Transverse colon (tissue), 4 donors: ENCODE measurements at places on chromosomes 16 and 17. TPM values are rescaled to one million over a fixed set of nuclear protein-coding genes. Genes with fewer than 3 reads are reported as not detected.

GRCh38 chr17:44969144-44969780 lies 1.2 kb upstream of the C1QL1 start:
- no peaks in the 10 kb centered on the region for H3K36me3 ChIP-seq
- no peak for DNase-seq
- peak overlapping the region; percentile 58 for H3K4me3 ChIP-seq
- peak overlapping the region; percentile 55 for H3K27ac ChIP-seq
- H3K4me1 ChIP-seq, result peaks cover 27% of the 10 kb centered on the region
- peaks cover 90% of the 10 kb centered on the region for H3K27me3 ChIP-seq

- H3K36me3 ChIP-seq, result no peaks in the 10 kb centered on the region
- no peak overlapping the region for H3K4me3 ChIP-seq
- peaks cover 15% of the 10 kb centered on the region for H3K4me1 ChIP-seq
- DNase-seq, result no peak
- no peaks in the 10 kb centered on the region for H3K27me3 ChIP-seq
Observed at GRCh38 chr16:56300891-56301850, 109.9 kb downstream of the GNAO1 start.

GRCh38 chr16:5386989-5387388 lies 289.4 kb upstream of the EEF2KMT start:
- H3K27ac ChIP-seq, result no peak overlapping the region
- no peaks in the 10 kb centered on the region for H3K4me1 ChIP-seq
- H3K4me3 ChIP-seq, result no peak overlapping the region
- H3K27me3 ChIP-seq, result no peaks in the 10 kb centered on the region

DNA sequence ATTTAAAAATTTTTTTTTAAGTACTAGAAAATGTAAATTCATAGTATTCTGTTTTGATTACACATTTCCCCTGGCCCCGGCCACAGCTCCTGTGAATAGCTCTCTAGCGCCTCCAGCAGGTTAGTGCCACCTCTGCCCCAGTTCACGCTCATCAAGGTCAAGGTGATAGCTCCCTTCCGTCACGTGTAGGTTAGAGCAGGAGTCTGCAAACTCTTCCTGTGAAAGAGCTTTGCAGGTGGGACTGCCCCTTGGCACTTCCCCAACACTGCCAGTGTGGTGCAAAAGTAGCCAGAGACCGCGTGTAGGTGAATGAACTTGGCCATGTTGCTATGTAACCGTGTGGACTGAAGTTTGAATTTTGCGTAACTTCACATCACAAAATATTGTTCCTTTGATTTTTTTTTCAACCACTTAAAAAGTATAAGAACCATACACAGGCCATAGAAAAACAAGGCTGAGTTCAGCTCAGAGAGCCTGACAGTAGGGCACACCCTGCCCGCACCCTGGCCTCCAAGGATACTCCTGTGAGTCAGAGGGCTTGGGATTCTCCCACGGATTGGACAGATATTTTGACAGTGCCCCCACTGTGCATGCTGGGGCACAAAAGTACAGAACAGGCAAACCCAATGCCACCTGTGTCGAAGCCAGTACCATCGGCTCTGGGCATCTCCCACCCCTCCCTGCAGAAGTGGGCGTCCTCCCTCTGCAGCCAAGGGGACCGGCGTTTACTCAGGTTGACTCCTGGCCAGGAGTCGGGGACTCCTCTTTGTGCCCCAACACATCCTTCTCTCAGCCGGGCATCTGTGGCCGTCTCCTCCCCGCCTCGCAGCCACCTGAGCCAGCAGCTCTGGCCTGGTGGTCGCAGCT lies 92.0 kb upstream of the CHMP6 start:
- no peak overlapping the region for H3K4me3 ChIP-seq
- H3K36me3 ChIP-seq, result no peaks in the 10 kb centered on the region
- peak overlapping the region; percentile 32 for H3K27ac ChIP-seq
- peaks cover 12% of the 10 kb centered on the region for H3K4me1 ChIP-seq
- peak; percentile 28 for DNase-seq

DNA sequence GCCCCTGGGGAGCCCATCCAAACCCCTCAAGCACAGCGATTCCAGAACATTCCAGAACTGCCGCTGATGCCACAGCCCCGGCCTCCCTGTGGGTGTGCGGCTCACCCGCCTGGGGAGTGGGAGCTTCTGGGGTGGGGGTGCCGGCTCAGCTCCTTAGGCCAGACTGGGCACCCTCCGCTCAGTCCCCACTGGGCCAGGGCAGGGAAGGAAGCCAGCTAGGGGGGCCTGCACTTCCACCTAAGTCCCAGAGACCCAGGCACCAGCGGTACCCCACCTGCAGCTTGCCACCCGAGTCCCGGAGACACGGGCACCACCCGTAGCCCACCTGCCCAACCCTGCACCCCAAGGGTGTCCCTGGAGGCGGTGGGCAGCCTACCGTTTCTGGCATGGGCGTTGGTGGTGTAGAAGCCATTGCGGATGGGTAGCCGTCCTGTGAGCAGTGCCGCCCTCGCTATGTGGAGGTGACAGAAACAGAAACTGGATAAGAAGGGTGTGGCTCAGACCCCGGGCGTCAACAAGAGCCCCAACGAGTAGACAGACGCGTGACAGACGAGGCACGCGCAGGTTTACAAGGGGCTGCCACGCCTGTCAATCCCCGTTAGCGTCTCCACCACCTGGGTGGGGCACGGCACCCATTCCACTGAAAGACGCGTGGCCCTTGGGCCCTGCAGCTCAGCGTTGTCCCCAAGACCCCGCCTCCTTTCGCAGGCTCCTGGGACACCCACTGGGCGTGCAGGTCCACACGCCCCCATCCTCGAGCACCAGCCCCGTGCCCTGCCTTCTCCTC lies 15.0 kb downstream of the GALNS start:
- H3K4me1 ChIP-seq, result no peaks in the 10 kb centered on the region
- H3K27ac ChIP-seq, result no peak overlapping the region
- no peaks in the 10 kb centered on the region for H3K36me3 ChIP-seq
- H3K27me3 ChIP-seq, result no peaks in the 10 kb centered on the region
- DNase-seq, result no peak

DNA sequence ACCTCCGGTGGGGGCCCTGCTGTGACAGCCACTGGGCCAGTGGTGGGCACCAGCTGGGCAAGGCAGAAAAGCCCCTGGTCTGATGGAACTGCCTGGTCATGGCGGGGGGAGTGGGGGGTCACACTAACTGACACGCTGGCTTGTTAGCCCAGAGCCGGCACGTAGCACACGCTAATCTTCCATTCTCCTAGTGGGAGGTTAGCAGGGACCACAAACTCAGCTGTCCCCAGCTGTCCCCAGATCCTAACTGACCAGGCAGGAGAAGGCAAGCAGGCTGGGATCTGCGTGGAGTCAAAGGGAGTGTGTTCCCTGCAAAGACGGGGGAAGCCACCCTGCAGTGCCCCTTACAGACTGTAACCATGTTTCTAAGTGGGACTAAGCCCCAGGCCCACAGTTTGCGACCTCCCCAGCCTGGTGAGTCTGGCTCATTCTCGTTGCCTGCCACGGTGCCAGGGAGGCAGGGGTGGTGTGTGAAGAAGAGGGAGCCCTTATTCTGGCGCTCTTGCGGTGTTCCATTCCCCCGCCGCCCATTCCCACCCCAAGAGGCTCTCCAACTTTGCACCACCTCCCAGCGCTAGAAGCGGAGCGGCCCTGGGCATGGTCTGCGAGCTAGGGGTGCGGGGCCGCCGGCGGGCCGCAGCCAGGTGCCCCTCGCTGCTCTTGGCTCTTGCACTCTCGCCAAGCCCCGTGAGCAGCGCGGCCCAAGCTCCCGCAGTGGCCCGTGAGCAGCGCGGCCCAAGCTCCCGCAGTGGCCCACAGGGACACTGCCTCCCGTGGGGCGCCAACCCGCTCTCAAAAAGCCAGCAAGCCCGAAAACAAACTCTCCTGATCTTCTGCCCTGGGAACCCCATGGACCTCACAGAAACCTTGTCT lies 12.1 kb upstream of the ZNF423 start:
- no peak overlapping the region for H3K4me3 ChIP-seq
- H3K27ac ChIP-seq, result no peak overlapping the region
- H3K27me3 ChIP-seq, result no peaks in the 10 kb centered on the region

DNA sequence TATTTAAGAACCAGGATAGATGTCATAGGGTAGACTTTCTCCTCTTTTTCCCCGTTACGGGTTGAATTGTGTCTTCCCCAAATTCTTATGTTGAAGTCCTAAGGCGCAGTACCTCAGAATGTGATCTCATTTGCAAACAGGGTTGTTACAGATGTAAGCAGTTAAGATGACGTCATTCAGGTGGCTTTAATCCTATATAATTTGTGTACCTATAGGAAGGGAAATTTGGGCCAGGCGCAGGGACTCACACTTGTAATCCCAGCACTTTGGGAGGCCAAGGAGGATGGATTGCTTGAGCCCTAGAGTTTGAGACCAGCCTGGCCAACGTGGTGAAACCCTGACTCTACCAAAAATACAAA lies 99.5 kb upstream of the DHX40 start:
- H3K4me1 ChIP-seq, result peaks cover 6% of the 10 kb centered on the region
- no peak for DNase-seq

GRCh38 chr17:42414704-42415409 lies 8.2 kb downstream of the CAVIN1 start:
- H3K27me3 ChIP-seq, result no peaks in the 10 kb centered on the region
- no peak for DNase-seq
- peak overlapping the region; percentile 63 for H3K27ac ChIP-seq

GRCh38 chr16:15487336-15488284 lies 53.2 kb downstream of the BMERB1 start:
- H3K4me3 ChIP-seq, result no peak overlapping the region
- no peaks in the 10 kb centered on the region for H3K27me3 ChIP-seq
- no peak overlapping the region for H3K27ac ChIP-seq

- H3K4me1 ChIP-seq, result peaks cover 35% of the 10 kb centered on the region
- H3K36me3 ChIP-seq, result no peaks in the 10 kb centered on the region
- peak overlapping the region; percentile 87 for H3K27ac ChIP-seq
- no peak overlapping the region for H3K4me3 ChIP-seq
- peak; percentile 67 for DNase-seq
- no peaks in the 10 kb centered on the region for H3K27me3 ChIP-seq
Observed at GRCh38 chr16:70746040-70746707, 54.8 kb downstream of the VAC14 start.

- H3K27me3 ChIP-seq, result no peaks in the 10 kb centered on the region
- no peak overlapping the region for H3K27ac ChIP-seq
- peak; percentile 41 for DNase-seq
- peak overlapping the region; percentile 3 for H3K4me3 ChIP-seq
- no peaks in the 10 kb centered on the region for H3K36me3 ChIP-seq
Observed at GRCh38 chr16:11251525-11252481, 4.2 kb downstream of the SOCS1 start.

DNA sequence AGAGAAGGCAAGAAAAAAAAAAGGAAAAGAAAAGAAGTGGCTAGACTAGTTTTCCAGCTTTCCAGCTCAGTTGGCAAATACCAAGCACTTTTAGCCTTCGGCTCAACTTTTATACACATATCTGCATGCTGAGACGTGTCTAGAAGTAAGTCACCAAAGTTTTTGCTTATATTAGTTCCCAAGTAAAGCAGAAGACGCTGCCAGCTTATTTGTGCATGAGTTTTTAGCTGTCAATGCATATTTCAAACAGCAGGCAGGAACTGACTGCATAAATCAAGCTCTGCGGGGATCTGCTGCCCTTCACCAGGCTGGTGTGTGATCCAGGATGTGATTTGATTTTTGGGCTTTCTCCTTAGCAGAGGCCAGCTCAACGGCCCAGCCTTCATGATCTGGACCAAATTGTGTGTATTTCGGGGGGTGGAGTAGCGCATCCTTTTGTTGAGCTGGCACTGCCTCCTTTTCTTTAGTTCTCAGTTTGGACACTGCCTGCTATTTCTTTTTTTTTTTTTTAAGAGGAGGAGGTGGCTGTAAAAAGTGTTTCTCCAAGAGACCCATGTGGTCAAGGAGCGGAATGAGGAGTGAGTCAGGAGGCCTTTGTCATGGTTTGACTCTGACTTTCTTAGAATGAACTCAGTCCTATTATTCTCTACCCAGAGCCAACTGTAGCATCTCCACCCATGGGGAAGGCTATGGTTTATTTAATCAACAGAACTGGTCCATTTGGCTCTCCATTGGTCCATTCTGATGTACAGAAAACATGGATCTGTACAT lies 162.6 kb upstream of the XYLT1 start:
- H3K27me3 ChIP-seq, result peaks cover 4% of the 10 kb centered on the region
- H3K4me1 ChIP-seq, result no peaks in the 10 kb centered on the region
- no peak overlapping the region for H3K27ac ChIP-seq
- no peak overlapping the region for H3K4me3 ChIP-seq

DNA sequence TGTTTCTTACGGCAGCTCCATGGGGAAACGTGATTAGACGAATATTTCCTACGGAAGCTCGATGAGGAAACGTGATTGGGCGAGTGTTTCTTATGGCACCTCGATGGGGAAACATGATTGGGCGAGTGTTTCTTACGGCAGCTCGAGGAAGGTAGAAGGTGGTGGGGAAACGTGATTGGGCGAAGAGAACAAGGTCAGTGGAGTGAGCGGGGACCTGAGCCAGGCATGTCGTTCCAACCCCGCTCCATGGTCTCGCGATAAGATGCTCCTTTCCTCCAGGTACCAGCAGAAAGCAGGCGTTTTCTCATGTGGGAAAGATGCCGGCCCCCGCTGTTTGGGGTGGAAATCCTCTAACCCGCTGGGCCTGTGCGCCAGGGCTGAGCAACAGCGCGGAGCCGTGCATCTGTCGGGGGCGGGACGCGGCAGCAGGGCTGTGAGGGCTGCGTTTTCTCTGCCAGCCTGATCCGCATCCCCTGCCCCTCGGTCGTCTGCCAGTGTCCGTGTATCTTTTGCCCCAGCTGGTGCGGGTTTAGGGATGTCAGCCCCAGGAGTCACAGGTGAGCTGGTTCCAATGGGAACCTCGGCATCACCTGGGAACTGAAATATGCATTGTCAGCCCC lies 25.6 kb upstream of the DOC2B start:
- H3K36me3 ChIP-seq, result no peaks in the 10 kb centered on the region
- no peak overlapping the region for H3K27ac ChIP-seq
- no peaks in the 10 kb centered on the region for H3K4me1 ChIP-seq
- H3K27me3 ChIP-seq, result no peaks in the 10 kb centered on the region
- DNase-seq, result no peak
- no peak overlapping the region for H3K4me3 ChIP-seq

- no peak for DNase-seq
- H3K4me3 ChIP-seq, result no peak overlapping the region
- H3K27me3 ChIP-seq, result peaks cover 4% of the 10 kb centered on the region
- H3K27ac ChIP-seq, result no peak overlapping the region
- no peaks in the 10 kb centered on the region for H3K36me3 ChIP-seq
Observed at GRCh38 chr16:71205482-71206131, 24.9 kb downstream of the HYDIN start.

DNA sequence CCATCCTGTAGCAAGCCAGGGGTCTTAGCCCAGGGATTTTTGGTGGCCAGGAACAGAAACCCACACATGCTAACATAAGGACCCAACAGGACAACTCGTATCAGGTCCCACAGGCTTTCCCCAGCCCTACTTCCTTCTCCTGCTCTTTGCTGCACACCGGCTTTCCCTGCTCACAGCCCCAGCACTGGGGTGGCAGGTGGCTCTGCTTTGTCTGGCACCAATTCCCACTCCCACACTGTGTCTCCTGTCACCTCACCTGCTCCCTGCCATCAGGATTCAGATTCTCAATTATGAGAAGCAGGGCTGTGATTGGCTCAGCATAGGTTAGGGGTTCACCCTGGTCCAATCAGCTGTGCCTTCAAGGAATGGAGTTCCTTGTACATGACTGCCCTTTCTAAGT lies 94.1 kb downstream of the TMEM132E start:
- no peak for DNase-seq
- H3K36me3 ChIP-seq, result no peaks in the 10 kb centered on the region
- H3K4me1 ChIP-seq, result no peaks in the 10 kb centered on the region
- no peak overlapping the region for H3K27ac ChIP-seq
- H3K4me3 ChIP-seq, result no peak overlapping the region

- no peaks in the 10 kb centered on the region for H3K27me3 ChIP-seq
- H3K4me3 ChIP-seq, result peak overlapping the region; percentile 30
- no peaks in the 10 kb centered on the region for H3K36me3 ChIP-seq
- H3K4me1 ChIP-seq, result peaks cover 73% of the 10 kb centered on the region
- DNase-seq, result peak; percentile 67
Observed at GRCh38 chr17:57946798-57947358, 8.3 kb downstream of the CUEDC1 start.

Gene MMP28
- total RNA-seq, result 151 TPM

Gene SPATA22
- not detected for total RNA-seq

Gene RGS9
- 2.6 TPM for total RNA-seq

Gene CACNG1
- not detected for total RNA-seq

Gene LRRC46
- total RNA-seq, result not detected

Gene OR4D1
- not detected for total RNA-seq
